PC-9 (cell line): ENCODE measurements at places on chromosomes 5 and 9. TPM values are rescaled to one million over a fixed set of nuclear protein-coding genes. Genes with fewer than 3 reads are reported as not detected.

DNA sequence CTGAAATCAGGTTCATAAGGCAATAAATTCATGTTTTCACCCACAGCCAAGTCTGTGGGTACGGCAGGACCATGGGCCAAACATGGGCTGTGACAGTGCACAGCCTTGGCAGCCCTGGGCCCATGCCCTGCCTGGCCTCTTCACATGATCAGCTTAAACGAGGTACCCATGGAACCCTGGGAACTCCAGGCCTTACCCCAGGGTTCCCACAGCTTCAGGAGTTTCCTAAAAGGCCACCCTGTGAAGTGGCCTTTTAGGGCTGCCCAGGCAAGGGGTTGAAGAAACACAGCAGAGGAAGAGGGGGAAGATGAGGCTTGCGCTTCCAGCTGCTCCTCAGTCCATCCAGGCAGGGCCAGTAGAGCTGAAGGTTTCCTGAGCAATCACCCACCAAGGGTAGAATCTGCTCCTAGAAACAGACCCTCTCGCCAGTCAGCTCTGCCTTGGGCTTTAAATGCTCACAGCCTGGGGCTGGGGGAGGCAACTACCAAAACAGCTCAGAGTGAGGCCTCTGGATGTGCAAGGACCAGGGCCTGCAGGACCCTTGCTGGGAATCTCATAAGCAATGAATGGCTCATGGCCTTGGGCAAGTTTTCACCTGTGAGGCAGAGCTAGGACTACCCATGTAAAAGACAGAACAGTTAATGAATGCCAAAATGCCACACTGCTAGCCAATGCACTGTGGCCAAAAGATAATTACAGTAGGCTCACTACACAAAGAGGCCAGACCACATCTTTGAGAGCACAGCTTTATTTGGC, 79.3 kb upstream of the LRRTM2 start:
- H3K4me3 ChIP-seq: no peak overlapping the region
- no peaks in the 10 kb centered on the region for H3K27me3 ChIP-seq
- no peak overlapping the region for H3K27ac ChIP-seq
- no peaks in the 10 kb centered on the region for H3K36me3 ChIP-seq
- DNase-seq: no peak

DNA sequence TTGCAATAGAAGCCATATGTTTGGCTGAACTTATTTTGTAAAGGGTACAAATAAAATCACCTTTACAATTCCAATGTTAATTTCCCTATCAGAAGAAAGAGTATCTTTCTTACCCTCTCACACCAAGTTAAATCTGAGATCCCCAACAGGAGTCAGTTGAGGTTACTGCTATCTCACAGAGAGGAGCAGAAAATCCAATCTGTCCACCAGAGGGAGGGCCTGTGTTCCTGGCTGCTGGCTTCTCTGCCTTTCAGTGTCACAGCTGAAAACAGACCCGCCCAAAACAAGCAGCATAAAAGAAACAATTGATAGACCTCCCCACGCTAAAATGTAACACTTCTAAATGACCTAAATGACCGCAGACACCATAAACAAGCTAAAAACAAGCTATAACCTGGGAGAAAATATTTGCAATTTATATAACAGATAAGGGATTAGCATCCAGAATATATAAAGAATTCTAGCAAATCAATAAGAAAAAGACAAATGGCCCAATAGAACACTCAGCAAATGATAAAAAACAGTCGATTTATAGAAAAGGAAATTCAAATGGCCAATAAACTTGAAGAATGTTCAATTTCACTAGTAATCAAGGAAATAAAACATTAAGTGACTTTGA, 24.5 kb upstream of the MVB12B start:
- peak; percentile 40 for DNase-seq
- no peak overlapping the region for H3K4me3 ChIP-seq
- H3K4me1 ChIP-seq: no peaks in the 10 kb centered on the region
- H3K27me3 ChIP-seq: no peaks in the 10 kb centered on the region
- H3K27ac ChIP-seq: no peak overlapping the region

DNA sequence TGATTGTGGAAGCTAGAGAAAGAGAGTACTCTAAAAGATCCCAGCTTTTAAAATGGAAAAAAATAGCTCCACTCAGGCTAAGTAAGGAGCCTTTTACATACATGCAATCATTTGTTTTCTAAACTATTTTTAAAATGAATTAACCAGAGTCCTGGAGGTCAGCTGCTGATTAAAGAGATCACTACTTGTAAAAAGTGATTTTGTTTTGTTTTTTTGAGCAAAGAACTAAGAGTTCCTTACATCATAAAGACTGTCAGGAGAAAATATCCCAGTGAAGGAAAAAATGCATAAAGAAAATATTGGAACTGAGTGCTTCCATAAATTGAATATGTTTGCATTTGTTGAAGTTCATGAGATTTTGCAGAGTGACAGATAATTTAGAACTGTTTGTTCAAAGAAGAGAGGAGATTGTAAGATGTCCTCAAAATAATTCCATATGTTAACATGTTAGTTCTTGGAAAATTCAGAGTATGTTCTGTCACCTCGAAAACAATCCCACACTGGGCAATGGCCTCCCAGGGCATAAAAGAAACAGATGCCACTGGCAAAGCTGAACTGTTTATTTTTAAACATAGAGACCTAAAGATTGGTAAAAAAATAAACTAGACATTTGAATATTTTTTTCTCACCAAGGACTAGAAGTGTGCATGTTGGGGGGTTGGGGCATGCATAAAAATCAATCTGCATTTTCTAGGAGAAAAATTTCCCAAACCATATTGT, 264.7 kb downstream of the NPR3 start:
- H3K4me3 ChIP-seq: no peak overlapping the region
- H3K27me3 ChIP-seq: no peaks in the 10 kb centered on the region
- H3K36me3 ChIP-seq: no peaks in the 10 kb centered on the region
- DNase-seq: no peak

GRCh38 chr9:111945216-111945615, 48.6 kb downstream of the UGCG start:
- no peak overlapping the region for H3K4me3 ChIP-seq
- no peak for DNase-seq
- H3K27me3 ChIP-seq: no peaks in the 10 kb centered on the region
- H3K36me3 ChIP-seq: no peaks in the 10 kb centered on the region
- no peaks in the 10 kb centered on the region; the same call in 1 of the 2 replicates for H3K4me1 ChIP-seq
- H3K27ac ChIP-seq: no peak overlapping the region

DNA sequence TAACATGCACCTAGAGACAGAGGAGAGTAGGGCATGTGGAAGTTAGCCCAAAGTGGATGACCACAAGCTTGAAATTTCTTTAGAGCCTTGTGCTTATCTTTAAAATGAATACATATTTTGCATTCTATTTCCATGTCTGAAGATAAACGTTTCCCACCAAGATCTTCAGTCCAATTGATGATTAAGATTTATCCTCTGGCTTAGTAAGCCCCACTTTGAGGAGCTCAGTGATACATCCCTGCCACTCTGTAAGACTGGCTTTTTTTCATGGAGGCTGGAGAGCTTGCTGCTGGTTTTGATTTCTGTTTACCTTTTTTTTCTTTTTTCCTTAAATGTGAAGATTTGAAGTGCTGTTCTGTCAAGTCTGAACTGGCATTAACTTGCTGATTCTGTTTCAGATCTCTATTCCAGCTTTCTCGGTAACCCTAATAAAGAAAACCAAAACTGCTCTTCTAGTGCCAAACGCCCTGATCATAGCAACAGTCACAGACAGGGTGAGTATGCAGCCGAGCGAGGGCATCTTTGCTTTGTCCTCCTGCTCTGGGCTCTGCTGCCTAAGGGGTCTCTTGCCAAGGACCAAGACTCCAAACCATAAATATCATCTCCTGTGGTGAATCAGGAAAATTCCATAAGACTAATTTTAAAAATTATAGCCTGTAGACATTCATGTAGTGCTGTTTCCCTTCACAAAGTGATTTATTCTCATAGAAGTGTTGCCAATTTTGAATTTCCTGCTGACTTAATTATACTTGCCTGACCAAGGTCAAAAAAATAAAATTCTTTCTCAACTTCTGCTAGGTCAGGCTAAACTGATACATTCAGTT, 54.3 kb downstream of the GRAMD2B start:
- H3K36me3 ChIP-seq: peaks cover 22% of the 10 kb centered on the region; the same call in 1 of the 2 replicates
- peaks cover 4% of the 10 kb centered on the region for H3K4me1 ChIP-seq
- no peak for DNase-seq
- no peaks in the 10 kb centered on the region for H3K27me3 ChIP-seq
- no peak overlapping the region for H3K4me3 ChIP-seq

DNA sequence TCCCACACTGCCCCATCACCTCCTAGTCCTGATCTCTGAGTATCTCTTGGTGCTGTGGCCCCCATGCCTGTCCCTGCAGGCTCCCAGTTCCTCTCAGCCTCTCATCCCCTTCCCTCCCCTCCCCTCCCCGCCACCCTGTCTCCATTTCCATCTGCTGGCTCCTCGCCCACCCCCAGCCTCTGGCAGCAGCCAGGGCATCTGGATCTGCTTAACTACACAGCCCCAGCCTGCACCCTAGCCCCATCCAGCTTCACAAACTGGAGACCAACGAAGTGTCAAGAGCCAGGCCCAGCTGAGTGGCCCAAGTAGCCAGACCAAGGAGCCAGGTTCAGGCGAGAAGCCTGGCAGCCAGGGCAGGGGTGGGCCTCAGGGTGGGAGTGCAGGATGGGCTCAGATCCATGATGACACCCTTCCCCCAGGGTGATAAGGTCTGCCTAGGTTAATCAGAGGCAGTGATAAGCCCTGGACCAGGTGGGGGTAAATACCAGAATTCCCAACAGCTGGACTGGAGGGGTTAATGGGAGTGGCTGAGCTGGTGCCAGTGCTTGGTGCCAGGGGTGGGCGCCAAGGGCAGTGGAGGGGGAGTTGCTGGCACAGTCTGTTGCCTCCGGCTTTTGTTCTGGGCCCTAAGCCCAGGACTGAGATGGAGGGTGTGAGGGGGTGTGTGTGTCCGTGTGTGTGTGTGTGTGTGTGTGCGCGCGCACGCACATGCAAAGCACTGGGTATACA, 2.5 kb downstream of the IL11RA start:
- no peak overlapping the region for H3K4me3 ChIP-seq
- H3K27ac ChIP-seq: no peak overlapping the region
- DNase-seq: no peak
- no peaks in the 10 kb centered on the region for H3K27me3 ChIP-seq

The SOX30 gene
- 0.11 TPM in 1 of 2 replicates, not detected in the other for total RNA-seq

The PCDHGA6 gene
- 0.17 TPM in 1 of 2 replicates, not detected in the other for total RNA-seq

The CDH9 gene
- total RNA-seq: not detected in 2 replicates
